Adrenal gland (tissue), 19 donors: ENCODE measurements at places on chromosomes 1 and 21. TPM values are rescaled to one million over a fixed set of nuclear protein-coding genes. Genes with fewer than 3 reads are reported as not detected.
A peak's percentile ranks its signal among the peaks of the same experiment; 100 is the strongest.

GRCh38 chr1:62727656-62728407, 39.6 kb upstream of the DOCK7 start:
- DNase-seq, result no peak

DNA sequence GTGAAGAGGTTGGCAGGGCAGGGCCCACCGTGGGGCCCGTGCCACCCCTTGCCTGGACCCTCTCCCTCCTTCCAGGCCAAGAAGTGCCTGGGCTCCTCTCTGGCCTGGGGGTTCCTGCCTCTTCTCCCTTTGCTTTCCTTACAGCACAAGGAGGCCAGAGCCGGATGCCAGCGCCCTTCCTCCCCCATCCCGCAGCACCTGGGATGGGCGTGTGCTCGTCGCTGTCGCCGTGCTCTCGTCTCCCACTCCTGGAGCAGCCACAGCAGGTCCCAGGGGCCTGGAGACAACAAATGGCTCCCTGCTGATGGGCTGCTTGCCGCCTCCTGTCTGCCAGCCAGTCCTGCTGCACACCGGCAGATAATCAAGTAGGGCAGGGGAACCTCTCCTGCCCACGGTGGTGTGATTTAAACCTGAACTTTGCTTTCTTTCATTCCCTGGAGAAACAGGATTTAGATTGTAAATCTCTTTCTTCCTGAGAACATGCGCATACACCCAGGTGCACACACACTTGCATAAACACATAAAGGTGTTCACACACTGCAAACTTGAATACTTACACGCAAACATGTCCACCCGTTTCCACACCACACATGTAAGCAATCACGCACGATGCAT, 50.8 kb upstream of the POU3F1 start:
- no peak for DNase-seq

- no peak for DNase-seq
Observed at GRCh38 chr1:7771823-7772299, 765 bp downstream of the VAMP3 start.

GRCh38 chr1:9020305-9020704, 5.9 kb downstream of the SLC2A7 start:
- DNase-seq, result no peak

GRCh38 chr1:151814971-151815545, 9.8 kb upstream of the LINGO4 start:
- no peak for DNase-seq

The CFAP45 gene
- 0.14 TPM for total RNA-seq

DNA sequence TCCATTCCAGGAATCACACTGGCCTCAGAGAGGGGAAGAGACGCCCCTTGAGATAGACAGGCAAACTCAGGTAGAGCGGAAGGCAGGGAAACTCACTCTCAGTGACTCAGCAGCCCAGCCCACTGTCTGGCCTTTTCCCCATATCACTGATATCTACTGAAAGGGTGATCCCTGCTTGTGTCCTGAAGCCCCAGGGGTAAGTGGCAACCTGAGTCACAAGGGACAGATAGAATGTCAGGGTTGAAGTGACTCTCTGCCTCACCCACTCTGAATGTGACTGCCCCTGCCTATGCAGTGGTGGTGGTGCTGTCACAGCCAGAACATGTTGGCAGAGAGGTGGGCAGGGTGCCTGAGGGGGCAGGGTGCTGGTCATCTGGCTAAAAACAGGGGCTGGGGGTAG, 157.5 kb upstream of the FGGY start:
- DNase-seq, result peak; percentile 69

GRCh38 chr1:55275151-55275748, 60.1 kb upstream of the USP24 start:
- DNase-seq, result no peak

GRCh38 chr1:68145418-68146126, 86.8 kb downstream of the WLS start:
- no peak for DNase-seq

GRCh38 chr1:25442178-25442577, 11.5 kb downstream of the MACO1 start:
- DNase-seq, result no peak

DNA sequence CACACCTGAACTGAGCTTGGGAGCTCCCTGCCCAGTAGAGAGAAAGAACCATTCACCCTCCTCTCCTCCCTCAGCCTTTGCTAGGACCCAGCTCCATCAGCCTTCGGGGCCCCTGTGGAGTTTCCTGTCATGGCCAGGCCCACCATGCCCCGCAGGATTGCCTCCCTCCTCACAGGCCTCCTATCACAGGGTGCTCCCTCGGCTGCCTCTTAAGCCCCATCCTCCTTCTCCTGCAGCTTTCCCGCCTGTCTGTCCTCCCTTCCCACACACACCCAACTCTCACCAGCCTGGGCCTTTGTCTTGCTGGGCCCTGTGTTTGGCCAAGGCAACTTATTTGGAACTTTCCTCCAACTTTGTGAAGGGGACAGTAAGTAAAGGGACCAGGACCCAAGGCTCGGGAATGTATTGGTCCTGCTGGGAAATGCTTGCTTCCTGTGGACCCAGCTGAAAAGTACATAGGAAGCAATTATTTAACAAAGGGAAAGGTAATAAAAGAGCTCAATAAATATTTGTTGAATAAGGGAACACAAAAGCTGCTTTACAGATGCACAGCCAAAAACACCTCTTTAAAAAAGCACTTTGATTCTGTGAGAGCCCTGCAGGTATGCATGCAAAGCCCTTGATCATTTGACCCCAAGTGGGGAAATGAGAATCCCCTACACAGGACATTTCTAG, 31.6 kb upstream of the TENT5C start:
- DNase-seq, result no peak

The G0S2 gene
- total RNA-seq, result 484 TPM

GRCh38 chr1:165080253-165080896, 276.1 kb downstream of the LMX1A start:
- DNase-seq, result no peak

GRCh38 chr1:56670350-56670749, 25.2 kb downstream of the PRKAA2 start:
- DNase-seq, result no peak

GRCh38 chr1:177627148-177627910, 342.5 kb downstream of the SEC16B start:
- no peak for DNase-seq

- no peak for DNase-seq
Observed at GRCh38 chr1:75396745-75397144, 214.2 kb downstream of the SLC44A5 start.

The EPRS1 gene
- 56.3 TPM for total RNA-seq

DNA sequence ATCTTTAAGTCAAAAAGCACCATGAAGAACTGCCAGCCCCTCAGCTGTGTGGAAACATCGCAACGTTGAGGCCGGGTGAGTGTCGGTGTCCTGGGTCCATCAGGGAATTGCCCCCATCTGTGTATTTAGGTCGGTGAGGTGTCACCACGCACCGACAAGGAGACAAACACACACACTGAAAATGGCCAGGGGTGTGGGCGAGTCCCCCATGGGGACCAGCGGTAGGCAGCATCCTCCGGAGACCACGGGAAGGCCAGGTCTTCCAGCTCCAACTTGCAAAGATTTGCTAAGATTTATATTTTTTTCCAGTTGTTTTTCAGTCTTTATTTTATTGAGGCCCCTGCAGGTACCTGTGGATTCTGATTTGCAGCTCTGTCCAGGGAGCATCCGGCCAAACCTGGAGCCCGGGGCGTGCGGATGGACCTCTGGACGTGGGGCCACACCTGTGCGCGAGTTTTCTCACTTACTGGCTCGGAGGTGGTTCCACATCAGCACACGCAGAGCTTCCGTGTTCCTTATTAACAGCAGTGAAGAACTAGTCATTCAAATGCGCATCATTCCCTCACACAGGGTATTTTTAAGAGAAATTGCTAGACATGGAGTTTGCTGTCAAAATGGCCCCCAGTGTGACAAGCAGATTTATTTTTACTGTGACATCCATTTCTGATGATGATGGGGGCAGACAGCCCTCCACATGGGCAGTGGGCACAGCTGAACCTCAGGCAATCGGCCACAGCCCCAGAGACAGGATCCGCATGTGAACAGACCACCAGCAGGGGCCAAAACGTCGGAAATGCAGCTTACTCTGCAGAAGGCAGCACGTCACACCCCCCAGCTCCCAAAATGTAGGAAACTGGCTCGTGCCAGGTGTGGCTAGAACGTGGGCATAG, 17.2 kb upstream of the SLC19A1 start:
- DNase-seq, result no peak

The CLCA4 gene
- not detected for total RNA-seq

GRCh38 chr1:9593492-9594465, 5.1 kb downstream of the TMEM201 start:
- DNase-seq, result peak; percentile 92

GRCh38 chr1:229440851-229441537, 7.1 kb upstream of the ACTA1 start:
- DNase-seq, result no peak

GRCh38 chr1:104028416-104029035, 278.8 kb downstream of the AMY1C start:
- no peak for DNase-seq

The SV2A gene
- 12.5 TPM for total RNA-seq

- DNase-seq, result no peak
Observed at GRCh38 chr1:27179979-27180378, 25.1 kb upstream of the SLC9A1 start.

- peak; percentile 69 for DNase-seq
Observed at GRCh38 chr21:46038871-46039397, 57.4 kb downstream of the COL6A1 start.

DNA sequence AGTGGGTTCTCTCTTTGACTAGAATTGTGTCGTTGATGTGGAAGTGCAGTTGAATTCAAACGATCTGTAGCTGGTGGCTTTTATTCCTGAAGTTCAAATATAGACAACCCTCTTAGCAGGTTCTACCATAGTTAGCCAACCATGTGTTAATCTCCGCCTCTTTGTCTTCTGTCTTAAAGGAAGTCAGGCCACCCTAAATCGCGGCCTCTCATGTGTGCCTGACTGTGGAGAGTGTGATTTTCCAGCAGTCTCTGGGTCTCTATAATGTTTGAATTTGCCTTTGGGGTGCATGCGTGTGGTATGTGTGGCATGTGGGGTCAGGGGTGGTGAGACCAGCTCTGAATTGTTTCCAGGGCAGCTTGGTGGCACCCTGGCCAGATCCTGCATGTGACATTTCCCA, 244.9 kb downstream of the DISC1 start:
- no peak for DNase-seq

DNA sequence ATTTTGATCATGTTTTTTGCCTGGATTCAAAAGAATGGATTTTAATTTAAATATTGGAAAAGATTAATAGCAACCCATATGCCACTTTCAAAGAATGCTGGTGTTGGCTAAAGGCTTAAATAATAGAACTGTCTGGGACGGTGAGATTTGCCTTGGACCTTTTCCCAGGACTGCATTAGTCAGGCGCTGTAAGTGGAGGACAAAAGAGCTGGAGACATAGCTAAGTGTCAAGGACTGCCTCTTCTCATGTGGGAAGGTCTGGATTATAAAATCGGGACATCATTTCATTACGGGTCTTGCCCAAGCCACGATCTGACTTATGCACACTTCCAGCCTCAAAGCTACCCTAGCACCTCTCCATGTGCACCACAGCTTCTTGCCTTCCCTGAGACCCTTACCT, 458.5 kb upstream of the DEPDC1 start:
- DNase-seq, result peak; percentile 24

The IL20 gene
- total RNA-seq, result not detected
